ENCODE measurements at places on chromosomes 7 and 10. TPM values are rescaled to one million over a fixed set of nuclear protein-coding genes. Genes with fewer than 3 reads are reported as not detected.
A peak's percentile ranks its signal among the peaks of the same experiment; 100 is the strongest.

Gene ARF5
- total RNA-seq = 87.0 TPM

Gene MYOF
- 0.27 TPM for total RNA-seq

GRCh38 chr10:44619521-44619920 is 234.6 kb upstream of the CXCL12 start:
- no peaks in the 10 kb centered on the region for H3K27me3 ChIP-seq
- no peak for DNase-seq
- H3K4me3 ChIP-seq = no peak overlapping the region
- H3K36me3 ChIP-seq = no peaks in the 10 kb centered on the region
- H3K27ac ChIP-seq = no peak overlapping the region

Gene ADAM22
- total RNA-seq = 0.64 TPM

DNA sequence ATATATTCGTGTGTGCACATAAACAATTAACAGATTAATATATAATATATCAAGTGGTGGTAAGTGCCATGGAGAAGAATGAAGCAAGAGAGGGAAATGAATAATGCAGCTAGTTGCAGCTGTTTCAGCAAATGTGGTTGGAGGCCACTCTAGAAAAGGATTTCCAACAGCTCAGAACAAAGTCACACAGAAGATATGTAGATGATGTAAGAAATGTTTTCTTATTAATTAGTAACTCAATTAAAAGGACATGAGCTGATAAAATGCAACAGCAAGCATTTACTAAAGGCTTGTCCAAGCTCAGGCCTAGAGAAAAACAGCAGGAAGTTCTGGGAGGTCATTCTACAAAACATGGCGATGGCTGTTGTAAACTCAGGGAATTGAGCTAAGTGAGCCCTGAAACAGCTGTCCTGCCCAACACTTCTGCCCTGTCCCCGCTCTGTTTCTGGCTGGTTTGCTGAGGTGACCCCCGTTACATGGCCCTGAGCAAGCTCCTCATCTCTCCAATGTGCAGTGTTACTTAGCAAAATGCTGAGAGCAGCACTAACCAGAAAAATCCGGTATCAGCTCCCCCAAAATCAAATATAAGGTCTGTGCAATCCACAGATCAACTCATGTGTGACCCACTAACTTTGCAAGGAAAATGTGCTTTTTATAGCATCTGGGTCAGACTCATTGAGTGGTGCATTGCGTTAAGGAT is 23.4 kb upstream of the C10orf67 start:
- no peak overlapping the region for H3K27ac ChIP-seq
- H3K36me3 ChIP-seq = no peaks in the 10 kb centered on the region
- H3K4me3 ChIP-seq = no peak overlapping the region
- H3K4me1 ChIP-seq = peaks cover 55% of the 10 kb centered on the region
- no peaks in the 10 kb centered on the region for H3K27me3 ChIP-seq

Gene WIPF3
- total RNA-seq = not detected

- H3K4me3 ChIP-seq = no peak overlapping the region
- DNase-seq = no peak
- no peaks in the 10 kb centered on the region for H3K36me3 ChIP-seq
- no peak overlapping the region for H3K27ac ChIP-seq
- H3K4me1 ChIP-seq = no peaks in the 10 kb centered on the region
Measured at GRCh38 chr7:22920672-22921071, 93.3 kb downstream of the HYCC1 start.

Gene TFR2
- 1.7 TPM for total RNA-seq

- no peak overlapping the region for H3K27ac ChIP-seq
- H3K4me1 ChIP-seq = no peaks in the 10 kb centered on the region
- H3K36me3 ChIP-seq = no peaks in the 10 kb centered on the region
- DNase-seq = no peak
- no peaks in the 10 kb centered on the region for H3K27me3 ChIP-seq
Measured at GRCh38 chr7:36565792-36566356, 158.4 kb downstream of the AOAH start.

GRCh38 chr10:65891073-65891981 is 1034.5 kb upstream of the LRRTM3 start:
- H3K4me1 ChIP-seq = no peaks in the 10 kb centered on the region
- no peak overlapping the region for H3K4me3 ChIP-seq
- no peaks in the 10 kb centered on the region for H3K36me3 ChIP-seq
- no peak overlapping the region for H3K27ac ChIP-seq
- no peaks in the 10 kb centered on the region for H3K27me3 ChIP-seq

Gene UNC5B
- total RNA-seq = 0.03 TPM

Gene FOXI2
- not detected for total RNA-seq

DNA sequence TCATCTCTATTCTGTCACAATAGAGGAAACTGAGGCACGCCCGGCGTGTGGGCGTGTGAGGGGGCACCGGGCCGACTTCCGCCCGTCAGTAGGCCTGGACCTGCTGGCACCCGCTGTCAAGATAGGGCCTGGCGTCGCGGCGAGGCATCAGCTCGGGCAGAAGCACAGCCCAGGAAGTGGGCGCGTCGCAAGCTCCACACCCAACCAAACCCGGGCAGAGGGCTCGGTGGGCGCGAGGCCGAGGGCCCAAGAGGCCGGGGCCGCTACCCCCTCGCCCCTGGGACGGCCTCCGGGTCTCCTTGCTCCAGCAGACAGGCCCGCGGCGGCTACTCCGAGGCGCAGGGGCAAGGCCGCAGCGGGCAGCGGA is 91.2 kb downstream of the SPAG6 start:
- peak overlapping the region; percentile 90 for H3K27ac ChIP-seq
- peak; percentile 50 for DNase-seq
- H3K4me1 ChIP-seq = peaks cover 24% of the 10 kb centered on the region
- H3K36me3 ChIP-seq = no peaks in the 10 kb centered on the region
- H3K4me3 ChIP-seq = peak overlapping the region; percentile 92
